ENCODE measurements at places on chromosomes 16 and 17. TPM values are rescaled to one million over a fixed set of nuclear protein-coding genes. Genes with fewer than 3 reads are reported as not detected.

VASN gene
- 5.0 TPM for total RNA-seq

ABCC11 gene
- total RNA-seq = 0.50 TPM

RTN4RL1 gene
- 5.7 TPM for total RNA-seq

HOXB2 gene
- total RNA-seq = 18.9 TPM

NLRP1 gene
- total RNA-seq = 27.3 TPM
